ENCODE measurements at places on chromosomes 6 and 20.

GRCh38 chr6:21744331-21744730 is 150.8 kb downstream of the SOX4 start:
- DNase-seq: no peak

GRCh38 chr6:105921781-105922180 is 164.4 kb upstream of the PRDM1 start:
- DNase-seq: peak; percentile 57

- no peak for DNase-seq
These were observed 46.8 kb upstream of the UNC93A start for GRCh38 chr6:167244064-167244960.

DNA sequence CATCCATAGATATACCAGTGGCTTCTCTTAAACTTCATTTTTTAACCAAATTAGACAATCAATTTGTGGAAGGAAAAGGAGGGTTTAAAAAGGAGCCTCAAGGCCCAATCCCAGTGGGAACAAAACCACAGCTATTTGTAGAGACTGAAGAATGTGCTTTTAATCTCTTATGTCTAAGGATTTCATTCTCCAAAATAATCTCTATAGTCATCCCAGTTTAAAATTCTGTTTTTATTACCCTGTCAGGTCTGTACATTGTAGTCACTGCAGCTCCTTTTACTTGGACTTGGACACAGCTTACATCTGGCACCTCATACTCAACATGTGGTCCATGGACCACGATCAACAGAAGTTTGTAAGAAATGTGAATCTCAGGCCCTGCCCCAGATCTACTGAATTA is 152.1 kb upstream of the STMND1 start:
- DNase-seq: peak; percentile 91

DNA sequence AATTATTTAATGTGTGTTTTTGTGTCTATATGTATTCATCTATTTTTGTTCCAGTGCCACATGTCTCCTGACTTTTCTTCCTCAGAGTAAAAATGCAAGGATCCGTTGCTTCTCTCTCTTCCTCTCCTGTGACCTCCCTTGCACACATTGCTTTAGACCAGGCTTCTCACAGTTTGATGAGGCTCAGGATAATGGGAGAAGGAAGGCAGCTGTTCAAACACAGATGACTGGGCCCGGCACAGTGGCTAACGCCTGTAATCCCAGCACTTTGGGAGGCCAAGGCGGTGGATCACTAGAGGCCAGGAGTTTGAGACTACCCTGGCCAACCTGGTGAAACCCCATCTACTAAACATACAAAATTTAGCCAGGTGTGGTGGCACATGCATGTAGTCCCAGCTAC is 241.9 kb downstream of the SAMD5 start:
- DNase-seq: no peak

DNA sequence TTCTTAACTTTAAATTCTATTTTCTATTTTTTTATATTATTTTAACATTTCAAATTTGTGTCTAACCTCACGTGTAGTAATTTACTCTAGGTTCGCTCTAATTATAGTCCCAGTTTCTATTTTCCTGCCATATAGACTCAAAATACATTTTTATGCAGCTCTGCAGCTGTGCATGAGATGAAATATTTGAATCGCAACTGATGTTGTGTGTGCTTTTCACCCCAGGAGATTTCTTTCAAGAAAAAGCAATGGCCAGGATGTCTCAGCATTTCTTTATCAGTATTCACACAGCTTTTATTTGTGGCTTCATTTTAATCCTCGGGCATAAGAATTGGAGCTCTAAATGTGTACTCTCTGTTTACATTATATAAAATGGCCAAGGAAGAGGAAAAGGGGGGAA is 157.6 kb downstream of the HDGFL1 start:
- DNase-seq: no peak

DNA sequence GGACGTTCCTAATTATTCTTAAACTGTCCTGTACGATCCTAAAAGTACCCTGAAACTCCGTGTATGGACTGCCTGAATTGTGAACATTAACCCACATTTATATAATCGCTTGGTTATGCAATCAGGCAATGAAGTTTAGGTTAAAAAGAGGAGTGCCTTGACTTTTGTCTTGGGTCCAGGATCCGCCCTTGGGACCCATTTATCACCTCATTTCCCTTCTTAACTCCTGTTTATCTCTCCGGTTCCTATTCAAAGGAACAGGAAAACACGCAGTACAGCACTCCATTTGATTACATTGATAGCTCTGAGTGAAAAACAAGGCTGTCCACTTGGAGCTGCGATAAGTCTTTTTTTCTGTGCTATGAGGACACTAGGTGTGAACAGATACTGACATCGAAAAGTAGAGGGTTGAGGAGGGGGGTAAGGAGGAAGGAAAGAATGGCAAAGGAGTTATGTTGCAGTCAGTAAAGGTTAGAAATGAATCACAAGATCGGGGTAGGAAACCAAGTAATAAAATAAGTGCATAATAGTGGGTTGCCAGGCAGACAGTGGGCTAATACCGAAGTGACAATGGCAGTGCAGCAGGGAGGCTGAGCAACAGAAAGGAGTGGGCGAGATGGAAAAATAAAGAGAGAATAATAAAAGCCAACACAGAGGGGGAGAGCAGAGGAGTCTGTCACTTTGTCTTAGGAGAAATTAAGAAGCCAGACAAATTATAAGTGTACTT is 15.9 kb upstream of the PCK1 start:
- DNase-seq: no peak

- DNase-seq: no peak
These were observed 56.6 kb upstream of the NKX2-2 start for GRCh38 chr20:21570285-21570992.

GRCh38 chr20:56368351-56369134 is 9.8 kb downstream of the FAM210B start:
- DNase-seq: no peak

DNA sequence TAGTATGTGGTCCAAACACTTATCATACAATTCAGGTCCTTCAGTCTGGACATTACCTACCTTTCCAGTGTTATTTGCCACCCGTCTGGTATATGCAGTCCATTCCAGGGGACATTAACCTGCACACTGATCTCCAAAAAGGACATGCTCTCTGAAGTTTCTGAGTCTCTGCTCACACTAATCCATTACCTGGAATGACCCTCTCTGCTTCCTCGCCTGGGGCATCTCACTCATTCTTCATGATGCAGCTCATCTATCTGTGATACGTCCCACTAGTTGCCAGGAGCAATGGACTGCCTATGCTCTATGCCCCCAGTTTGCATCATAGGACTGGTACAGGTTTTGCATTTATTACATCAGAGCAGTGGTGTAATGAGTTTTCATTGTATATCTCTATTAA is 5.9 kb upstream of the TUBB2B start:
- DNase-seq: no peak

- peak; percentile 86 for DNase-seq
These were observed 1.6 kb downstream of the PXDC1 start for GRCh38 chr6:3749977-3750316.

DNA sequence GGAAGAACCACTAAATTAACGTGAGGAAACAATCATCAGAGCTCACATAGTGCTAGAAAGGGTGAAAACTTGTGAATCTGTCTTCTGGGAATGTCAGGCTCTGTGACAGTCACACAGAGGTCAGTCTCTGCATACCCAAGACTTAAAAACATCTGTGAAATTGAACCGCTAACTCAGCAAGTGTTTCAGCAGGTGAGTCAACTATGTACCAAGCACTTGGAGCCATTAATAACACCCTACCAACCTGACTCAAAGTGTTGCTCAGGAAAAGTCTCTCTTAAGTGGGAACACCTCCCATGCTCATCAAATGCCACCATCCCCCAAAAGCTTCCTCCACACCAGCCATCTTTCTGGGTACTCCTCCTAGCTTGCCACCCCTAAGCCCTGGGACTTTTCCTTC is 92.3 kb upstream of the CARMIL1 start:
- DNase-seq: no peak

DNA sequence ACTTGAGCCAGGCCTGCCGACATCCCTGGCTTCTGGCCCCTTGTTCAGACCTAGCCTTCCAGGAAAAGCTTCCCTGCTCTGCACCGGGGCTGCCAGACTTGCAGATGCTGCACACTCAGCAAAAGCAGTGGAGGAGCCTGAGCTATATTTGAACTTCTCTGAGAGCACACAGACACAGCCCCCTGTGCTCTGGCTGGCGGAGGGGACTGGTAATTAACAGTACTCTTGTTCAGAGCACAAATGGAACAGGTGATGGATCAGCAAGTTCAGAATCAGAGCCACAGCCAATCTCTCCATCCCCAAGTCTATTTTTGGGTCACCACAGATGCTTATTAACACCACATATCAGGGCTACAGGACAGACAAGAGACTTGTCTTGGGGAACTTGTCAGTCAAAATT is 27.6 kb upstream of the RIMS4 start:
- no peak for DNase-seq

DNA sequence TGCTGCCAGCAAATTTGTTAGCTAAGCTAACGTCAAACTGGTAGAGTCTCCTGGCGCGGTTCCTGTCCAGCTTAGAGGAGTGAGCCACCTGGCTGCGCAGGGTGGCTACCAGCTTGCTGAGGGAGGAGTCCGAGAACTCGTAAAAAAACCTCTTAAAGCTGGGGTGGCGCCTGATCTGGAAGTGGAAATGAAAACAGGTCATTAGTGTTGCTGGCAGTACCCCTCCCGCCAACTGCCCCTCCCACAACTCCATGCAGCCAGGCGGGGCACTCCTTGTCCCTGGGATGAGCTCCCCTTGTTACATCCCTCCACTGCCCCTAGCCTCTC is 17.3 kb downstream of the BNIP5 start:
- DNase-seq: no peak

DNA sequence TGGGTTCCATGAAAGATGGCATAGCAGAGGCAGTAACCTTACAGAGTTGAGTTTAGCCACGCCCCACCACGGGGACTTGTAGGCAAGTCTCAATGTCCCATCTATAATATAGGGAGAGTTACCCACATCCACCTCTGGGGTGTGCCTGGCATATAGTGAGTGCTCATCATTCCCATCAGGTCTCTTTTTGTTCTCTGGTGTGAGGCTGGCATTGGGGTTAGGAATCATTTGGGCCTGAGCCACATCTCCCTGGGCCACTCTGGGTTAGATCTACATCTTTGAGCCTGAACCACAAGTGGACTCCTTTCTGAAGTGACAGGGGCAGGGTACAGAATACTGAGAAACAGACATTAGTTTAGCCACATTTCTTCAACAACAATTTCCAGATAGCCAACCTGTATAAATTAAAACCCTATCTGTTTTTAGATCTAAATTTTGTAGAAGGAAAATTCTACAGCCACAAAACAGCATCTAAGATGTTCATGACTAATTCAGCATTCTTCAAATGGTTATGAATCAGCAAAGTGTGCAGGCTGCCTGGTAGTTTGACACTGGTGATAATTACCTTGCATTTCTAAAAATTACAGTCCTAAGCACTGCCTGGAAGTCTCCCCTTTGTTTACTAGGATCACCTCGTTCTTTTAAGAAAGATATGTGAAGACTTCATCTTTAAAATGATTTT is 20.1 kb downstream of the RNF24 start:
- DNase-seq: peak; percentile 72

- peak; percentile 92 for DNase-seq
These were observed 124.6 kb upstream of the BTN3A2 start for GRCh38 chr6:26240157-26241032.

DNA sequence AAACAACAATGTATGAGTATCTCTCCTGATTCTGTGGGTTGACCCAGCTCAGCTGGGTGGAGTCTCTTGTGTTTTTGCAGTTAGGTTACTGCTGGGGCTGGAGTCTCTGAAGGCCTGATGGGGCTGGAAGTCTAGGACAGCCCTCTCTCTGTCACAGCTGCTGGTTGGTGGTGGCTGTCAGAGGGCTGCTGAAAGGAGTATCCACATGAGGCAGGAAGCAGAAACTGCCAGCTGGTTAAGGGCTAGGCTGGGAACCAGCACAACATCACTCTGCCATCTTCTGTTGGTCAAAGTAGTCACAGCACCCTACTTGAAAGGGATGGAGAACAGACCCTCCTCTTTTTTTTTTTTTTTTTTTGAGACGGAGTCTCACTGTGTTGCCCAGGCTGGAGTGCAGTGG is 10.0 kb upstream of the PACSIN1 start:
- DNase-seq: peak; percentile 17

DNA sequence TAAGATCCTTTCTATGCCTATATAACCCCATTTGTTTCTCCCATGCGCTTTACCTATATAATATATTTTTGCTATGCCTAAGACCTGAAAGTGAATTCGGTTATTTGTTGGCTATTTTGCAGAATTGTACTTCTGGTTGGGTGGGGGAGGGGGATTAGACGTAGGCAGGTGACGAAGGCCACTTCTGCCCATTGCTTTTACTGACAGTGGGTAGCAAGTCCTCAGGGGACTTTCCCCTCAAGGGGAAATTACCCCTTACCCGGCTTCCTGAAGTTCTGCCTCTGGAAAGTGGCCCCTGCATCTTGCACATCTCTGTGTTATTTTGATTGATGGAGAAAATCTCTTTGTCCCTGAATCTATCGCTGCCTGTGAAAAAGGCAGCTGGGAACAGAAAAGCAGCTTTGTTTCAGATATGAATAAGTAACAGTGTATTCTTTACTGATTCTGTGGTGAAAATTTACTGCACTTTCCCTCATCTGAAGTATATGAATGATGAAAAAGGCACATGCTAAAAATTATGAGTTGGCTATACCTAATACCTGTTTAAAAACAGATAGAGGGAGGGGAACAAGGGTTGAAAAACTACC is 133.9 kb downstream of the UTRN start:
- DNase-seq: no peak

- peak; percentile 45 for DNase-seq
These were observed 20.1 kb downstream of the COL21A1 start for GRCh38 chr6:56227071-56227879.

GRCh38 chr6:108380876-108381275 is 86.0 kb downstream of the AFG1L start:
- no peak for DNase-seq

- DNase-seq: no peak
These were observed 12.4 kb upstream of the SPDEF start for GRCh38 chr6:34568341-34569201.

GRCh38 chr20:23363257-23363649 is 1.3 kb downstream of the GZF1 start:
- DNase-seq: no peak

DNA sequence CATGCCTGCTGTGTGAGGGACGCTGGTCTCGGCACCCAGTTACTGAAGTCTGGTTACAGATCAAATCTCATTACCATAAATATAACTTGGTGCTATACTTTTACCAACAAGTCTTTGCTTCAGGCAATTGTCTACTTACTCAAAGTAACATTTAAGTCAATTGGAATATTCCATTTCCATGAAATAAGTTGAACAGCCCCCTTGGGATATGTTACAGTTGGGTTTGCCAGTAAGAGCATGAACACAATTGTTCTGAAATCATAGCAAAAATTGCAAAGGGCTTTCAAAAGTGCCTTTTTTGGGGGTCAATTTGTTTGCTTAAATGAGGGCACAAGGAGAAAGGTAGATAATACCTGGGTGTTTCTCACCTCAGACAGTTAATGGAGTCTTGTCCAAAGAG is 170.9 kb upstream of the EXOC2 start:
- DNase-seq: no peak

GRCh38 chr6:16818992-16819626 is 57.8 kb upstream of the ATXN1 start:
- no peak for DNase-seq

- DNase-seq: no peak
These were observed 32.9 kb upstream of the EYA4 start for GRCh38 chr6:133208183-133208755.

- DNase-seq: no peak
These were observed 31.4 kb upstream of the CEP162 start for GRCh38 chr6:84258866-84259265.

- no peak for DNase-seq
These were observed 95.9 kb downstream of the GRIK2 start for GRCh38 chr6:101489456-101489855.
